ENCODE measurements at places on chromosomes 7 and 10. TPM values are rescaled to one million over a fixed set of nuclear protein-coding genes. Genes with fewer than 3 reads are reported as not detected.

Gene XRCC2
- 4.7 TPM for polyA plus RNA-seq

Gene FFAR4
- not detected for polyA plus RNA-seq

Gene CALHM3
- not detected for polyA plus RNA-seq

Gene PDCD4
- 258 TPM for polyA plus RNA-seq

Gene SFRP5
- 0.68 TPM for polyA plus RNA-seq

Gene DDX56
- 135 TPM for polyA plus RNA-seq

DNA sequence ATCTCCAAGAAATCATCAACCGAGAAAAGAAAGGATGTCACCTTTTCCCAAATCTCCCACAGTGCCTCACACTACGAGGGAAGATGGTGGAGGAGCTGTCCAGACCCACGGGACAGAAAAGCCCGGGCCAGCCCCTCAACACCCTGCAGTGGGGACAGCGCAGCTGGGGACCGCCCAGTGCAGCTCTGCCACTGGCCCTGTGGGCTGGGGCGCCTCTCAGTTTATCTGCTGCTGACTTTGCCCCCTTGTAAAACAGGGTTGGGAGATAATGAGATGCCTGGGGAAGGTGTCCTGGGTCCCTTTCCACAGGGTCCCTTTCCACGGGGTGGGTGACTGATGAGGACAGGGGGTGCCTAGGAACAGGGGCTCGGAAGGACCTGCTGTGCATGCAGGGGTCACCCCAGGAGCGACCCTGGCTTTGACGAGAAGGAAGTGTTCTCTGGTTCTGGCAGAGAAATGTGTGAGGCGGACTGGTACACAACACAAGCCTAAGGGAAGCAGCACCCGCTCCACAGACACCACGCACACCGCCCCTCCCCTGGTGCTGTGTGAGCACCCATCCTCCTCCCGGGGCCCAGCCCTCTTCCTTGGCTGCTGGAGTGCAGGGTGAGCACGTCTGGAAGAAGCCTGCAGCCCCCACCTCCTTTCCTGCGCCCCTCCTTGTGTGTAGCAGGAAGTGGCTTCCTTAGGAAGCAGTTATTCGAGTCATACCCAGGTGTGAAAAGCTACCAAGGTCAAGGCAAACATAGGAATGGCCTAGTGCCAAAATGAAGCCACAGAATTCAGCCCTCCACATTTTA, 339.9 kb downstream of the DNAJB6 start:
- no peak for DNase-seq

GRCh38 chr7:154744256-154744860, 258.6 kb downstream of the PAXIP1 start:
- no peak for DNase-seq

- DNase-seq, result peak; percentile 74
Measured at GRCh38 chr7:143882604-143883078, 19.3 kb downstream of the TCAF1 start.

- no peak for DNase-seq
Measured at GRCh38 chr7:141055146-141055545, 18.7 kb upstream of the TMEM178B start.

GRCh38 chr10:124035928-124036558, 57.4 kb downstream of the CHST15 start:
- no peak for DNase-seq

DNA sequence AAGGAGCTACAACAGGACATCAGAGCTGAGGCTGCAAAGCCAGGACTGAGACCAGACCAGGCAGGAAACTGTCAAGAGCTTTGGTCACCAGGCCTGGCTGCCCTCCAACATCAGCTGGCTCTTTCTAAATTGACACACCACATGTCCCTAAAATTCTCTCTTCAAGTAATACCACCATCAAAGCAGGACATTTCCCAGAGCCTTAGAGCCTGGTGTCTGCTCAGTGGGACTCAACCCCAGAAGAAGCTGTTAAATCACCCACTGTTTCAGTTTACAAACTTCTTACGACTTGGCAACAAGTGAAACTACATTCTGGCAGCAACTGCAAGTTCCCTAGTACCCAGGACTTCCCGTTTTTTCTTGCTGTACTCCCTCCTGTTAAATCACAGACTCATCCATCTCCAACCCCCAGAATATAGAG, 3.8 kb upstream of the IL6 start:
- no peak for DNase-seq

DNA sequence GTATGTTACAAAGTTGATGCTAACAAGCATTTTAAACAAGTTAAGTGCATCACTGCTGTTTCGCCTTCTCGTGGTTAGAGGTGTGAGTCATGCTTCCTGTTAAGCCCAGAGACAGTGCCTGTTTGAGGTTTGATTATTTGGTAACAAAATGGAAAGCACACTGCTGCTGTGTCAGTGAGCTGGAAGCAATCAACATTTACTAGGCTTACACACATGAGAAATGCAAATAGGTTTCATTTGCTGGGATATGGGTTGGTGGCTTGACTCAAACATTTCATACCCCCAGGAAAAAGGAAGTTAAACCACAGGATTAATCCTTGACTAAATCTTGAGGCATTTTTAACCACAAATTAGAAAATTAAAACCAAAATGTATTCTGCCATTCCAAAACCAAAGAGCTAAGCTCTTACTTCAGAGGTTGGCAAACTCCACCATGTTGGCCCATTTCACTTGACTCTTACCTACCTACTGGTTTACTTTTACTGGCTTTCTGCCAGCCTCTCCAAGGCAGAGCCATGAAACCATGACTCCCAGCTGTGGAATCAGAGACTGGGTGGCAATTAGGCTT, 139.2 kb downstream of the ETV1 start:
- no peak for DNase-seq

DNA sequence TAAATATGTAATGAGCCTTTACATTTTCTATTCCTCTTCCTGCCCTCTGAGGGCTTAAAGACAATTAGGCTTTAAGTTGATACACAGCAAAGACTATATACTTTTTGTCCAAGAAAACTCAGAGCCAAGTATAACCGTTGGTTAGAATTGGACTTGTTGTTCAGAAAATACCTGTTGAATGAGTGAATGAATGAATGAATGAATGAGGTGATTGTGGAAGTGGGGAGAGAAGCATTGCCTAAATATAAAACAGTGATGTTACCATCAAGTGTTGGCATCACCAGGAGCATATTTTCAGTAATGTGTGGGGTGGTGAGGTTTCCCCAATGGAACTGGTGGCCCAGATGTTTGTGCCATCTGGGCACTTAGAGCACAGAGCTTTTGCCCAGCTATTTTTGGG, 106.9 kb downstream of the AOAH start:
- DNase-seq, result no peak

DNA sequence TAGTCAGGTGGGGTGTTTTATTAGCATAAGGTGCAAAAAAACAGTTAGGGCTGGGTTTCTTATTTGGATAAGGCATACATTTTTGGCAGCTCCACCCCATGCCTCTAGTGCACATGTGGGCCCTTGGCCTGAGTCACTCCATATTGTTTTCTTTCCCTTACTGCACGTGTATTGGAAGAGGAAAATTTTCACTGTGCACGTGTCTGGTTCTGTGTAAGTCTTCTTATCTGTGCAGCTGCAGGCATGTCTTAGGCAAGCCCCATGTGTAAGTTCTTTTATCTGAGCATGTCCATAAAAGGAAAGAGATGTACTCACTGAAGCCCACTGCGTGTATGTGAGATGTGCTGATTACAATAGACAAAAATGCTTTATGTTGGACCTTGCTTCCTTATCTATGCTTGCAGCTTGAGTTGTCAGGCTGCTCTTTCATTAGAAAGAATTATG, 540.3 kb upstream of the IGFBP3 start:
- DNase-seq, result no peak

- no peak for DNase-seq
Measured at GRCh38 chr10:10829576-10829975, 188.1 kb upstream of the CELF2 start.

DNA sequence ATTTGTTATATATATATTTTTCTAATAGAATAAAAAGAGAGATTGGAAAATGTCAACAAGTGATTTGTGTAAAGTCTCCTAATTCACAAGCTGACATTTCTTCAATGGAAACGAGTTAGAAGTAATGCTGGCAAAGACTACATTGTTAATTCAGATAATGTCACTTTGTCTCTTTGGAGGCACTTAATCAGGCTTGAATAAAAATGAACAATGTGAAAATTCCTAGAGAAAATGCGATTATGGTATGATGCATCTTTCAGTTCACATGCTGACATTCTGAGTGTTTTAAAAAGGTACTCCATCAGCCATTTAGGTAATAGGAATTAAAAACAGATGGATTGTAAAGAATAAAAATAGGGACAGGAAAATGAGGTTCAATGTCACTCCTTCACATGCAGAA, 100.1 kb downstream of the SLC13A1 start:
- DNase-seq, result no peak

DNA sequence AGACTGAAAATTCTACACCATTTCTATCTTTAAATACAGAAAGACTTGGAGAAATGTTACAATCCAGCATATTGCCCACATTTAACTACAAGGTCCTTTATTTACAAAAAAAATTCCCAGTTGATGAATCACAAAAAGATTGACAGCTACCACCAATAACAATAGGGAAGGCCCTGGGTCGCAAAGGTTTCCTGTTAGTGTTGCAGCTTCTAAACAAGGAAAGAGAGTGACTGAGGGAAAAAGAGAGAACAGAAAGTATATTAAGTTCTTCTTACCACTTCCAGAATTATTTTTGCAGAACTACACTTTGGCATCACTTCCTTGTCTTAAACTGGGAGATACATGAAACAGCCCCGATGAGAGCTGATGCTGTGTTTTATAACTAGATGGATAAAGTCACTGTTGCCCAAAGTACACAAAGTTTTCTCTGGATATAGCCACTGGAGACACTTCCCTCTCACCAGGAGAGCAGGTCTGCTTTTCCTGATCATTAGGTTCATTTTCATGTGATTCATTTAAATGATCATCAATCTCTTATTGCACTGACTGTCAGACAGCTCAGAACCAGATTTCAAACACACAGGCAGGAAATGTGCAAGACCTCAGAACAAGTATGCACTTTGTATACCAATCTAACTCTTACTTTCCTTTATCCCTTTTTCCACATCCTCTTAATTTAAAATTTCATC, 57.0 kb downstream of the SHTN1 start:
- no peak for DNase-seq

GRCh38 chr10:133019651-133020050, 68.1 kb upstream of the ADGRA1 start:
- DNase-seq, result no peak

DNA sequence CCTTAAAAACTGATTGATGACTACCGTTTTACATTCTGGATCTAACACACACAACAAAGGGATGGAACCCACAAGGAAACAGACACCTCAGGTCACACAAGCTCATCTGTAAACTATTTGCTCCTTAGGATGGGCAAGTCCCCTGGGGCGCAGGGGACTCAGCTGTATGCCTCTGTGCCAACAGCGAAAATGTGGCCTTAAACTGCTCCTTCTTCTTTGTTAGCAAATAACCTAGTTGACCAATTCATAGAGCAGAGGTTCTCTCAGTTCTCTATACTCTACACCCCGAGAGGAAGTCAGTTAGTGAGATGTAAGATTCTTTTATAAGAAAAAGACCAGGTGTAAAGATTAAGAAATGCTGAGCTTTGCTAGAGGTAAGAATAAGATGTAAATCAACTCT, 181.9 kb upstream of the PRSS58 start:
- no peak for DNase-seq

GRCh38 chr10:124703778-124704427, 40.3 kb downstream of the FAM53B start:
- DNase-seq, result no peak

DNA sequence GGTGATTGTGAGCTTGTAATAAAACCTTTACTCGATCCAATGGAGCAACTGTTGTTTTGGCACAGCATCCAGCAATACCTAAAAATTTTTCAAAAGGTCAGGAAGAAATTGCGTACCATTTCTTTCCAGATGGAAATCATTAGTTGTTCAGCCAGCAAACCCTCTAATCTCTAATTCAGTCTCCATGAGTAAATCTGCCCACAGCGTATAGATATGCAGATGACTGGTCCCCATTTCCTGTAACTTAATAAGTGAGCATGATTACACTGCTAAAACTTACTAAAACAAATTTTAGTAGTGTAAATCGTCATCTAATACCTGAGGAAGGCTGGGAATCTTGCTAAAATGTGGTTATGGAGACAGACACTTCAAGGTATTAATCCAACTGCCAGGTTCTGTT, 10.6 kb downstream of the SLC25A16 start:
- DNase-seq, result no peak

DNA sequence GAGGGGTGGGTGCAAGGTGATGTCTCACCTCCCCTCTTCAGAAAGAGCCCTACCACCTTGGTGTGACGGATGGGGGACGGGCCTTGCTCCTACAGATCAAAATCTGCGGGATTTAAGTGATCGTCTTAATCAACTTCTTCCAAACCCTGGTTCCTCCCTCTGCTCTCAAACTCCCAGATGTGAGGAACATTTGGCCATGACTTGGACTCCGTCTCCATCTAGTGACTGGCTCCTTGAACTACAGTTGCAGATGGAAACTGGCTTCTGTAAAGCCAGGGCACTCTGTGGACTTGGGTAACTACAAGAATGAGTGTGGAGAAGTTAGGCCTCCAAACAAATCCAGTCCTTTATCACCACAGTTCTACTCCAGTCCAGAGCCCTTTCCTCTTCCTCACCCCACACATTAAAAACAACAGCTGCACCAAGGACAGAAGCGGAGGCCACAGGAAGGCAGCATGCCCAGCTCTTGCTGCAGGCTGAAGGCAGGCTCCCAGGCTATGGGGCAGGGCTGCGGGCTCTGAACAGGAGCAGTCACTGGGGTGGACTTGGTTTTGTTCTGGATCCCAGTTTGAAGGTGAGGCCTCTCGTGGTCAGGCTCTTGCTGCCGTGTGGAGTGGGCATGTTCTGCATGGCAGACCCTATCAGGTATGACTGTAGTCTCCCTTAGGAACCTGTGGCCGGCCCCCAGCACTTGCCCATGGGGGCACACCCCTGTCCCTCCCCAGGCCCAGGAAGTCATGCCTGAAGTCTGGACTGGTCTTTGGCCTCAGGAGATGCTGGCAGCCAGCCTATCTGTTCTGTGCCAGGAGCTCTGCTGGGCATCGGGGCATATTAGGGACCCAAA, 79.4 kb downstream of the VWC2 start:
- peak; percentile 52 for DNase-seq

- DNase-seq, result no peak
Measured at GRCh38 chr7:37344886-37345579, 103.6 kb downstream of the ELMO1 start.

DNA sequence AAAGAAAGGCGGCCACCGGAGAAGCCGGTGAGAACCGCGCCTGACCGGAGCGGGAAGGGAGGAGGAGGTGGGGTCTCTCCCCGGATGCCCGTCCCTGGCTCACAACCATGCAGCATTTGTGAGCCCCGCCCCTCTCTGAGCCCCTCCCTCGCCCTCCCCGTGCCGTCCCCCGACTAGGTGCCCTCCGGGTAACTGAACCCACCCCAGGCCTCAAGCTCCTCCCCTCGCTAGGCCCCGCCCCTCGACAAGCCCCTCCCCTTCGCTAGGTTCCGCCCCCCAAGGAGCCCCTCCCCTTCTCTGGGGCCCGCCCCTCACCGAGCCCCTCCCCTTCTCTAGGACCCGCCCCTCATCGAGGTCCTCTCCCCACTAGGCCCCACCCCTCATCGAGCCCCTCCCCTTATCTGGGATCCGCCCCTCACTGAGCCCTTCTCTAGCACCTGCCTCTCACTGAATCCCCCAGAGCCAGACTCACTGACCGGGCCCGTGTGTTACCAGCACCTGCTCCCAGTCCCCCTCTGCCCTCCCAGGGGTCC, 42.2 kb upstream of the HSPB1 start:
- no peak for DNase-seq

Measured in left renal pelvis (tissue), 4 donors.